ENCODE measurements at places on chromosomes 1 and 21.

DNA sequence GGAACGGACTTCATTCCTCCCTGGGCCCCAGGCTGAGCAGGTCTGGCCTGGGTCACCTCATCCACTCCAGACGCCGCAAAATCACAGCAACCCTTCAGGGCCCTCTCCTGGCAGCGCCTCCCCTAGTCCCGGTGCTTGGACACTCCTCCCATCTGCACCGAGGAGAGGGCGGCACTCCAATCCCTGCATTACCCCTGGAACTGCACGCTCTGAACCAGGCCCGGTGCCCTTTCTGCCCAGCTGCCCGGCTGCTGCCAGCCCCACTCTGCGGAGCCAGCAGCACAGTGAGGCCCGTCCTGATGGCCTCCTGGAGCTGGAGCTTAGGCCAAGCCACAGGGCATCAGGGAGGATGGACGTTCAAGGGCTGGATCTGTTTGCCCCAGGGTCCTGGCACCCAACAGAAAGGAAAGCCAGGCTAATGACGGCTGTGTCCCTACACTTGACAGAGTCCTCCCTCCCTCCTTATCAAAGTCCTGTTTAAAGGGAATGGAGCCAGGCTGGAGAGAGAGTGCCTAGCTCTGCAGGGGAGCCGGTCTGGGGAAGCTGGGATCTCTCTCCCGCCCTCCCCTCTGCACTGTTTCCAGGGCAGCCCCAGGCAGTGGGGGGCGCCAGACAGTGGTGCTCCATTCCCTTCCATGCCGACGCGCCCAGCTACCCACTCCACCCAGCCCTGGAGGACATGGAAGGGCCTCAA, 12.7 kb downstream of the COL6A2 start:
- no peak for DNase-seq

DNA sequence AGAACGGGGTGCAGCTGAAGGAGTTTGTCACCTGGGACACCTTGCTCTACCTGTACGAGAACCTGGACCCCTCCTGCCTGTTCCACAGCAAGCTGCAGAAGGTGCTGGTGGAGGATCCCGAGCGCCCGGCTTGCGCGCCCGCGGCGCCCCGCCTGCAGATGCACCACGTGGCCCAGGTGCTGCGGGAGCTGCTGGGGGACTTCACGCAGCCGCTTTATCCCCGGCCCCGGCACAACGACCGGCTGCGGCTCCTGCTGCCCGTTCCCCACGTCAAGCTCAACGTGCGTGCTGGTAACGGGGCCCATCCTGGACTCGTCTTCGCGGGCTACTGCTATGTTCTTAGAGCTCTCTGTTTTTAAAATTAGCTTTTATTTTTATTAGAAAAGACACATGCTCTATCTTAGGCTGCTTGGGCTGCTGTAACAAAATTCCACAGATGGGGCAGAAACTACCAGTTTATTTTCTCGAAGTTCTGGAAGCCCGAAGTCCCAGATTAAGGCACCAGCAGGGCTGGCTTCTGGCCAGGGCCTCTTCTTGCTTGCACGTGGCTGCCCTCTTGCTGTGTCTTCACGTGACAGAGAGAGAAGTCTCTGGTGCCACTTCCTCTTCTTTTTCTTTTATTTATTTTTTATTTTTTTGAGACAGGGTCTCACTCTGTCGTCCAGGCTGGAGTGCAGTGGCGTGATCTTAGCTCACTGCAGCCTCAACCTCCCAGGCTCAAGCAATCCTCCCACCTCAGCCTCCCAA, 38.1 kb downstream of the TRPM2 start:
- no peak for DNase-seq

GRCh38 chr1:112298558-112298957, 97.5 kb upstream of the CTTNBP2NL start:
- peak; percentile 56 for DNase-seq

GRCh38 chr1:30035522-30036228, 687.7 kb downstream of the MATN1 start:
- no peak for DNase-seq

GRCh38 chr21:41763996-41764395, 2.9 kb downstream of the RIPK4 start:
- DNase-seq = no peak

DNA sequence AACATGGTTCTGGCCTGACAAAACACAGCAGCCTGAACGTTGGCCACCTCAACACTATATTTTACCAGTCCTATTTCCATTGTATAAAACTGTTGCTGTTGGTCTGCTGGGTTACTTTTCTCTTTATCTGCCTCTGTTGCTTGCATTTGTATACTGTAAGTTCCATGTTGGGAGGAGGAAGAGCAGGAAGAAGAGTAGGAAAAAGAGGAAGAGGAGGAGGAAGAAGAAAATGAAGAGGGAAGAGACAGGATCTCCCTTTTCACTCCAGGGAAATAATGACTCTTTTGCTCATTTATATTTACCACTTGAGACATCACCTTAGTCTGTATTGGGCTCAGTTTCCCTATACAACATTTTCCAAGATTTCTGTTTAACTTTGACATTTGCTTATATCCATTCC, 134.2 kb downstream of the PTPRC start:
- DNase-seq = no peak

DNA sequence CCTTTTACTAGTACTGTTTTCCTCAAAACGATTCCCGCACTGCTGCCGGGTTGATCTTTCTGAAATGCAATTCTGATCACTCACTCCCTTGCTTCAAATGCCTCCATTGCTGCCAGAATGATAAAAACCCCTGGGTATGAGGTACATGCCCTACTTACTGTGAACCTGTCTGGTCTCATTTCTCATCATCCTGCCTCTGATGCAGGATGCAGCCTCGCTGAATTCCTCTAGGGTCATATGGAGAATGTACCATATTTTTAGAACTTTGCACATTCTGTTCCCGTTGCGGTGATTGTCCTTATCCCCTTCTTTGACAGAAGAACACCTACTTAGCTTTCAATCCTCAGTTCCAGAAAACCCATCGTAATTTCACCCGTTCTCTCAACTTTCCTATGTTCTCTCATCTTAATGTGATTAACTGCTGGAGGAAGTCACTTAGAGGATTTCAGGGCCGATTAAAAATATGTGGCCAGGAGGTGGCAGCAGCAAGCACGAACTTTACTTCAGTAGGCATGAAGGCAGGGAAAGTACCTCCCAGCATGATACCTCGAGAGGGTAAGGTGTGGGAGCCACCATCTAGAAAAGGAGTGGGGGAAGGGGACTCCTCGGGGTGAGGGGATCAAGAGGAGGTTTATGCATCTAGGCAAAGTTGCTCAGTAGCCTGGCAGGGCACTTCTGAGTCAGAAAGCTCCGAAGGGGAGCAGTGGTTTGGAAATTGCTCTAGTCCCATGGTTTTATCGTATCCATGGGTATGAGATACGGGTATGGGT, 361.5 kb upstream of the ZP4 start:
- peak; percentile 64 for DNase-seq

DNA sequence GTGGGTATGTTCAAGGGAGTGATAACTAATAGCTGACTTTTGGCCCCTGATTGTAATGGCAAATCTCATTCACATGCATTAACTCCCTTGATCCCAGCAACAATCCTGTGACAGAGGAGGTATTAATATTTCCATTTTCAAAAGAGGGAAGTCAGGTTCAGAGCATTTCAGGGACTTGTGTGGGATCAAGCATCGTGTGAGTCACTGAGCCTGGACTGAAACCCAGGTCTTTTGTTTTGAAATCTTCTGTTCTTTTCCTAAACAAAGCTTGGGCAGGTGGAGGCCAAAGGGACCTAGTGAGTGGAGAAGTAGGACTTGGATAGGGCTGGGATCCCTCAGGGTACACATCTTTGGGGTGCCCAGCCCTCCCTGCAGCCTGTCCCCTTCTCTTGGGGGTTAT, 37.9 kb downstream of the ETNK2 start:
- DNase-seq = no peak

DNA sequence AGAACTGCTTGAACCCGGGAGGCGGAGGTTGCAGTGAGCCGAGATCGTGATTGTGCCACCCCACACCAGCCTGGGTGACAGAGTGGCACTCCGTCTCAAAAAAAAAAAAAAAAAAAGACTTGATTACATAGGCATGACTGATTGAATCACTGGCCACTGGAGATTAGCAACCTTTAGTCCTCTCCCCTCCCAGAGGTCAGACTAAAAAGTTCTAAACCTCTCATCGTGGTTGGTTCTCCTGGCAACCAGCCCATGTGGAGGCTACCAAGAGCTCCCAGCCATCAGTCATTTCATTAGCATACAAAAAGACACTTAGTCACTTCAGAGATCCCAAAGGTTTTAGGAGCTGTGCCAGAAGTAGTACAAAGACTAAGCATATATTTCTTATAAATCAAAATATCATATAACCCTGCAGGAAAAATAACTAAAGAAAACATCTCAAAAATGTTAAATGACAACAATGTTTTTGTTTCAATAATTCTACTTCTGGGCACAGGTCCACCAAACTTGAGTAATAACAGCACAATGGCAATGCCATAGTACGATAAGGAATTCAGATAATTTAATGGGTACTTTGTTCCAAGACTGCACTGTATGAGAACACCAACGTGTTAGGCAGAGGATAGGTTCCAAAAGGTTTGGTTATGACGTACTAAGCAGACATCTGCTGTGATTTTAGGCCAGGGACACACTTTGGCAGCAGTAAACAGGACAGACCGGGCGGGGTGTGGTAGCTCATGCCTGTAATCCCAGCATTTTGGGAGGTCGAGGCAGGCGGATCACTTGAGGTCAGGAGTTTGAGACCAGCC, 18.1 kb downstream of the USP48 start:
- peak; percentile 97 for DNase-seq

- DNase-seq = no peak
These were observed 220.0 kb downstream of the LBR start for GRCh38 chr1:225207791-225208190.

GRCh38 chr1:95402780-95403179, 168.8 kb downstream of the RWDD3 start:
- DNase-seq = no peak

DNA sequence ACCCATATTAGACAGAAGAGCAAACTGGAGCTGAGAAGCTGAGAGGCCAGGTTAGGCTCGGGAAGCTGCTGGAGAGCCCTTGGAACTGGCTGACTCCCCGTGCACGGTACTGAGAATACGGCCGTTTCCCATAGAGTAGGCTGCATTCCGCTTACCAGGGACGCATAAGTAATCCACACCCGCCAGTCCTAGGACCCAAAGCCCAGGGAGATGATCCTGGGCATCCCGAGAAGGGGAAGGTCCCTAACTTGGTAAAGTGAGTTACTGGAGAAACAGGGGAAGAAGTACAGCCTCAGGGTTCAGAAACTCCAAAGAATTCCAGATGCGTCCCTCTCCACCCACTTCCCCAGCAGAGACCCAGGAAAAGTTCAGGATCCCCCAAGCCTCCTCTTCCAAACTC, 1.3 kb downstream of the LRRC38 start:
- DNase-seq = no peak

- no peak for DNase-seq
These were observed 96.6 kb downstream of the LMX1A start for GRCh38 chr1:165259706-165260428.

GRCh38 chr1:10399444-10399941, 629 bp downstream of the PGD start:
- DNase-seq = peak; percentile 60

DNA sequence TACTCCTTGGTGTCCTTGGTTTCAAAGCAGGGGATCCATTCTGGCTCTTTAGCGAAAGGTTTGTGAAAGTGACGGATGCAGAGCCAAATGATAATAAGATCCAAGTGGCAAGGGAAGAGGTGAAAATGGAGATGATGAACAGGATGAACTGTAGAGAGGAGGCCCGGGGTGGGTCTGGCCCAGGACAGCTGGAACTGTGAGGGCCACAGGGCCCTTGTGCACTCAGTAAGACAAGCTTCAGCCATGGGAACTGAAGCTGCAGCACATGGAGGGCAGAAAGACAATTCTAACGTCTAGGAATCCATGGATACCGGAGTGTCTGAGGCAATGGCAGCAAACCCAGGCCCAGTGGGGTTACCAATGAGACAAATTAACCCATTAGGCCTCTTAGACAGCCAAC, 4.8 kb downstream of the KCNA2 start:
- DNase-seq = no peak

GRCh38 chr1:12356004-12356890, 126.4 kb downstream of the VPS13D start:
- DNase-seq = no peak

DNA sequence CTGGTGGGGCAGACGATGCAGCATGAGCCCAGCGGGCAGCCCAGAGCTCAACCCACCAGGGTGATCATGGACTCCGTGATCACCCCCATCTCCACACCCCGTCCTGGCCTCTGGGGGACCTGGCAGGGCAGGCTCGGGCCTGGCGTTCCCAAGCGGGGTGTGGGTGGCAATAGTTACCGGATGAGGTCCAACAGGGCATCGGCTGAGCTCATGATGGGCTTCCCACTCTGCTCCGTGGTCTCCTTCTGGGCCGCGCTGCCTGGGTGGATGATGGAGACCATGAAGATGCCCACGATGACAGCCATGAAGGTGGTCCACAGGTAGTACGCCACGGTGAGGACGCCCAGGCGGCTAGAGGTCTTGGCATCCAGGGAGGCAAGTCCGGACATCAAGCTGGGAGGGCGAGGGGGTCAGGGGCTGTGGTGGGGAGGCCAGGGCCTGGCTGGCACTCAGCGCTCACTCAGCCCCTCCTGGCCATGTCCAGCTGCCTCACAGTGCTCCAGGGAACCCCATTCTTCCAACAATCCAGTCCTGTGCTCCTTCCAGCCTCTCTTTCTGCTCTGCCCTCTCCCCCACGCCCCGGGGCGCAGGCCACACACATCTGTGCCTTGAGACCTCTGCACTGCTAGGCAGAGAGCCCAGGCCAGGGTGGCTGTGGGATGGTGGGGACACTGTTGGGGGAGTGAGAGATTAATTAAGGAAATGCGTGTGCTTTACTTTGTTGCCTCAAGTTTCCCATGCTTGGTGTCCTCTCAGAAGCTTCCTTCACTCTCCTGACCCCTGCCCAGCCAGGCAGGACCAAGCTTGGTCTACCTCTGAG, 27.6 kb downstream of the SLC1A7 start:
- no peak for DNase-seq

- DNase-seq = no peak
These were observed 8.6 kb upstream of the MRPL39 start for GRCh38 chr21:25615880-25616279.

GRCh38 chr1:230108580-230108979, 41.5 kb downstream of the GALNT2 start:
- DNase-seq = no peak

DNA sequence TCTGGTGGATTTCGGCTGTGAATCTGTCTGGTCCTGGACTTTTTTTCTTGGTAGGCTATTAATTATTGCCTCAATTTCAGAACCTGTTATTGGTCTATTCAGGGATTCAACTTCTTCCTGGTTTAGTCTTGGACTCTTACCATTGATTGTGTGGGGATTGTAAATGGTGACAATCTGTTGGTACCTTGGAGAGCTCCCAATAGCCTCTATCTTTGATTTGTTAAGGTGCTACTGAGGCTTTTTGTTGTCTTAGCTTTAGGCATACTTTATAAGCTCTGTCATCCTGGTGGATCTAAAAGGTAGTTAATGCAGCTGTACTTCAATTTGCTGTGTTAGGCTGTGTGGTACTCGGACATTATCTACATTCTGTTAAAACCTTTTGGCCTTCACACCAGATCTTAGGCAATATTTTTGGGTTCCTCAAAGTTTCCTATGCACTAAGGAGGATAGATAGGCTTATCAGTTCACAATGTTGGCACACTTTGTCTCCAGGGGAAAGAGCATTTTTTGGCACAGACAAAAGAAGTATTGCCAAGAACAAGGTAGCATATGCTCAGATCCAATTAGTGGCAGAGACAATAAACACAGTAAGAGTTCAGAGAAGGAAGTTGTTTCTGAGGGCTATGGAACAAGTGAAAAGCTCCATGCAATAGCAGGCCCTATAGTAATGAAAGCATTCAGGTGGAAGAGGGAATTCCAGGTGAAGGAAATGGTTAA, 230.4 kb downstream of the PDE4B start:
- DNase-seq = peak; percentile 11
